ENCODE measurements at places on chromosomes 11 and 22.

DNA sequence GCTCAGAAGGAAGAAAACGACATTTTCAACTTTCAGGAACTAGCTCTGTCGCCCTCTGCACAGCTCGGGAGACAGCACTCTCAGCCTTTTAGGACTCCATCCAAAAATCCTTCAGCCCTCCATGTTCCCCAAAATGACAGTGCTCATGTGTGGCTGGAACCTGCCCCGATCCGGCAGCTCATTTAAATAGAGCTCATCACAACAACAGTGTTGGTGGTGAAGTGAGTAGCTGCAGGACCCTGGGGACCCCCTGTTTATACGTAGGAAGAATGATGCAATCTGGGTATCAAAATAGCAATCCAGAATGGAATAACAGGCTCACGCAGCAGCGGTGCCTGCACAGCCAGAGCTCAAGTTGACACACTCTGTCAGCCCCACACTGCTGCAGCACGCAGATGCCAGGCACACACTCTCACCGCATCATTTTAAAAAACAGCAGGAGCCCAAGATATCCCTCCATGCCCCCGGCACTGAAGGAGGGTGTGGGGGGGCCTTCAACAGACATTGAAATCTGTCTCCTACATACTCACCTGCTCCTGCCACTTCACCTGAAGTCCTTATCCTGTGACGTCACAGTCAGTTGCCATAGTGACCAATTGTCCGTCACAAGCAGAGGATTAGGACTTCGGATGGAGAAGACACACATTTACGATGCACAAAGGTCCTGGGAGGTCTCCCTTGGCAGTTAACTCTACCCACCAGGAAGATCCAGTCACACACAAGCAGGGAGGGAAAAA, 24.0 kb downstream of the TRIM66 start:
- DNase-seq = no peak

GRCh38 chr11:18599739-18600230, at the start of gene MISFA:
Gene MISFA (plus strand): TSS chr11:18599789. CDS start chr11:18599929, 140 bp downstream.
- DNase-seq = no peak

- DNase-seq = no peak
Observed at GRCh38 chr22:17514084-17514483, 49.2 kb upstream of the SLC25A18 start.

- DNase-seq = no peak
Observed at GRCh38 chr22:17705546-17705945, 67.0 kb downstream of the BCL2L13 start.

- no peak for DNase-seq
Observed at GRCh38 chr11:14374922-14375830, 16.2 kb upstream of the RRAS2 start.

DNA sequence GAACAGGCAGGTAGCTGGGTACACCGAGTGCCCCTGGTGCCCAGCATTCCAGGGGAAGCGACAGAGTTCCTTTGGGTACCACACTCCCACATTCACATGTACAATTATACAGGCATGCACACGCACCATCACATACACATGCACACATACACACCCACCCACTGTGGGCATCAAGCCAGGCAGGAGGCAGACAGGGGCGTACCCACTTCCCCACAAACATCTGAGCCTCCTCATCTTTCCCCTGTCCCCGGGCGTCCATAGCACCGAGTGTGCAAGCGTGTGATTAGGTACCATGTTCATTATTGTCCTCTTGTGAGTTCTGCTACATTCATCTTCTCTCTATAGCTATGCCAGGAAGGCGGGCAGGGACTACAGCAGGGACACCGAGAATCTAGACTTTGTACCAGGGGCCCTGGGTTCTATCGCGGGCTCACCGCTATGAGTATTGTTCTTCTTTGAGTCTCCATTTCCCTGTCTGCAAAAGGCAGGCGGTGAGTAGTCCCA, 2.1 kb upstream of the CARD10 start:
- DNase-seq = no peak

- peak; percentile 9 for DNase-seq
Observed at GRCh38 chr11:35859301-35859700, 84.6 kb upstream of the LDLRAD3 start.

- no peak for DNase-seq
Observed at GRCh38 chr22:39907605-39908097, 6.8 kb downstream of the GRAP2 start.

DNA sequence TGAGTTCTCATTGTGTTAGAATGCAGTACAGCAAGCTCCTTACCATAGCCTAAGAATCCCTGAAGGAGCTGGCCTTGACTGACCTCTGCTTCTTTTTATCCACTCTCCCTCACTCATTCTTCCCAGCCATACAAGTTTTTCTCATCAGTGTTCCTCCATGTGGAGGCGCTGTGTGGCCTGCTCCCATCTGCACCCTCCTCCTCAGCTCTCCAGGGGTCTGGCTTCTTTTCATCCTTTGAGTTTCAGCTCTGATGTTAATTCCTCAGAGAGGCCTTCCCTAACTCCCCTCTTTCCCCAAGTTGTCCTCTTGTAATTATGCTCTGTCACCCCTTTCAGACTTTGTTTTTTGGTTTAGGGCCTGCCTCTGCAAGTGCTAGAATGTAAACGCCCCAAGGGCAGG, 144.8 kb downstream of the WNT7B start:
- DNase-seq = no peak
